ENCODE measurements at places on chromosomes 6 and 20.
A peak's percentile ranks its signal among the peaks of the same experiment; 100 is the strongest.

- DNase-seq = no peak
These were observed 8.5 kb downstream of the GMEB2 start for GRCh38 chr20:63618291-63618980.

DNA sequence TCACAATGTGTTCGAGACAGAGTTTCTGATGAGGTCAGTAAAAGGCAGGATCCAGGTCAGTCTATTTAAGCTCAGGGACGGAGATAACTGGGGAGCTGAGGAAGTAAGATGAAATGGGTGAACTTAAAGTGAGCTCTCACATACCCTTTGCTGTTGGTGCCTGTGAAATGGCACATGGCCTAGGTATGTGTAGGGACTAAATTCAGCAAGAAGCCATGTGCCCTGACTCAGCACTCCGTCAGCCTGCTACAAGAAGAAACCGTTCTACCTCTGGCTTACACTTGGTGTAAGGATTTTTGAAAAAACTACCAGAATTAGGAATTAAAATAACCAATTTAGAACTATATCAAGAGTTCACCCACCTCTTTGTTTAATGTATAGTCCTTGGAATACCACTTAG, 41.1 kb upstream of the TRDN start:
- no peak for DNase-seq

GRCh38 chr6:163630991-163631390, 216.5 kb downstream of the QKI start:
- no peak for DNase-seq

DNA sequence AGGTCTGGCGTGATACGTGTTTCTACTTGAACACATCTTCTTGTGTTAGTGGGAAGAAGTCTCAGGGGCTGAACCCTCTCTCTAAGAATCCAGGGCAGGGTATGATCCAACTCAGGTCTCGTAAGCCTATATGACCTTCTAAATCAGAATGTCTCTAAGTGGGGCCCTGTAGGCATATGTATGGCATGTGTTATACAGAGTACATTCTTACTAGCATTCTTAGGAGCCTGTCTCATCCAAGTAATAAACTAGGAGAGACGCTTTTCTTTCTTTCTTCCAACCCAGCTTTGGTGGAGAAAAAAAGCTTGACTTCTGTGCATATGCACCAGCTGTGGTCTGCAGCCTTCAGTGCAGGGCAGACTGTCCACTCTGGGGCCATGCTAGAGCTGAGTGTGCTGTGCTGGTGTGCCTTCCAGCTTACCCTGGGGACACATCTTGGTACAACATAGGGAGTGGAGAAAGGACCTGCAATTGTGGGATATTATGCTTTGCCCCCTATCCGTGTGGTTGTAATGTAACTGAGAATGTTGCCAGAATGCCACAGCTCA, 47.3 kb downstream of the L3MBTL3 start:
- no peak for DNase-seq

DNA sequence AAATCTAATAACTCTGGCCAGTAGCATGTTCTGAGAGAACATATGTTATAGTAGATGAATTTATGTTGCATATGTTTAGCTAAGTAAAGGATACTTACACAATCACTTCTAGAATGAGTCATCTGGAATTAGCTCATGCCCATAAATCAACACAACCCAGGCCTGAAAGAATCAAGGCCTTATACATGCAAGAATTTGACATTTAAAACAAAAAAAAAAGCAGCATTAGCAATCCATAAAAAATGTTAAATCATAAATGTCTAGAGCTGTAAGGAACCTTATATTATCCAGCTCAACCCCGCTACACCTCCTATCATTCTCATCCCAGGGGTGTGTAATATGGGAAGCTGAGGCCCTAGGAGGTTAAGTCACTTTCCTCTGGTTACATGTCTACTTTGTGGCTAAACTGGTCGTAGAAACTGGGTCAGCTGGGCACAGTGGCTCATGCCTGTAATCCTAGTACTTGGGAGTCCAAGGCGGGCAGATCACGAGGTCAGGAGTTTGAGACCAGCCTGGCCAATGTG, 105.2 kb upstream of the CARMIL1 start:
- peak; percentile 83 for DNase-seq
